ENCODE measurements at places on chromosomes 7 and 10. TPM values are rescaled to one million over a fixed set of nuclear protein-coding genes. Genes with fewer than 3 reads are reported as not detected.

DNA sequence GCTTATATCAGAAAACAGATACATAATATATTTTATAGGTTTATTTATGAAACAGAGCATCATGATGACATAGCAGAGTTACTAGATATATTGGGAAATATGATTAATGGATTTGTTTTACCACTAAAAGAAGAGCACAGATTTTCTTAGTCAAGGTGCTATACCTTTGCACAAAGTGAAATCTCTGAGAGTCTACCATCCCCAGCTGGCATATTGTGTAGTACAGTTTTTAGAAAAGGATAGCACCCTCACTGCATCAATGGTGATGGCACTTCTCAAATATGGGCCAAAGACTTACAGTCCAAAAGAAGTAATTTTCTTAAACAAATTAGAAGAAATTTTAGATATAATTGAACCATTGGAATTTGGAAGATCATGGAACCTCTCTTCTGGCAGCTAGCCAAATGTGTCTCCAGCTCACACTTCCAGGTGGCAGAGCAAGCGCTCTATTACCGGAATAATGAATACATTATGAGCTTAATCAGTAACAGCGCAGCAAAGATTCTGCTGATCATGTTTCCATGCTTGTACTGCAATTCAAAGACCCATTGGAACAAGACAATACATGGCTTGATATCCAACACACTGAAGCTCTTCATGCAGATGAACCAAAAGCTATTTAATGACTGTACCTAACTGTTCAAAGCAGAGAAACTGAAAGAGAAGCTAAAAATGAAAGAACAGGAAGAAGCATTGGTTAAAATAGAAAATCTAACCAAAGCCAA is 21.9 kb upstream of the CREB3L2 start:
- DNase-seq: no peak
- no peaks in the 10 kb centered on the region for H3K36me3 ChIP-seq
- no peaks in the 10 kb centered on the region for H3K27me3 ChIP-seq
- H3K4me1 ChIP-seq: no peaks in the 10 kb centered on the region
- no peak overlapping the region for H3K27ac ChIP-seq
- no peak overlapping the region for H3K4me3 ChIP-seq

GRCh38 chr10:103854686-103855391 is 537 bp downstream of the SH3PXD2A start:
- no peaks in the 10 kb centered on the region for H3K36me3 ChIP-seq
- peak overlapping the region; percentile 55 for H3K27ac ChIP-seq
- H3K27me3 ChIP-seq: no peaks in the 10 kb centered on the region
- peak; percentile 65 for DNase-seq

DNA sequence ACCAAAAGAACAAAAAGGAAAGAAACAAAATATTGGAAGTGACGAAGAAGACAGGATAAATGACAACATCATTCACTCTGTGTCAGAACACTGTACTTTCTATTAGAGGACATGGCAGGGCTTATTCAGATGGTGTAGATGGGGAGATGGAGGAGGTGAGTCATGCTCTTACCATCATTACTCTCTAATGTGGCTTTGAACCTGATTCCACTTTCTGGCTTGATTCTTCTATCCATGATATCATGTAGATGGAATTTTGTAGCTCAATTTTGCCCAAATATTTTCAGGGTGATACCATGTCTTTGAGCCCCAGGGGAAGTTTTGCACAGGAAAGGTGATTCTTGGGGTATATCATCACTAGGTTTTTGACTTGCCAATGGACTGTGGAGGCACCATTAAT is 91.7 kb downstream of the CFAP58 start:
- H3K4me3 ChIP-seq: no peak overlapping the region
- no peaks in the 10 kb centered on the region for H3K36me3 ChIP-seq
- no peak overlapping the region for H3K27ac ChIP-seq
- H3K4me1 ChIP-seq: peaks cover 27% of the 10 kb centered on the region

GRCh38 chr10:72087392-72087968 is 871 bp downstream of the SPOCK2 start:
- H3K27me3 ChIP-seq: peaks cover 10% of the 10 kb centered on the region
- DNase-seq: peak; percentile 68
- H3K4me1 ChIP-seq: no peaks in the 10 kb centered on the region
- no peaks in the 10 kb centered on the region for H3K36me3 ChIP-seq

DNA sequence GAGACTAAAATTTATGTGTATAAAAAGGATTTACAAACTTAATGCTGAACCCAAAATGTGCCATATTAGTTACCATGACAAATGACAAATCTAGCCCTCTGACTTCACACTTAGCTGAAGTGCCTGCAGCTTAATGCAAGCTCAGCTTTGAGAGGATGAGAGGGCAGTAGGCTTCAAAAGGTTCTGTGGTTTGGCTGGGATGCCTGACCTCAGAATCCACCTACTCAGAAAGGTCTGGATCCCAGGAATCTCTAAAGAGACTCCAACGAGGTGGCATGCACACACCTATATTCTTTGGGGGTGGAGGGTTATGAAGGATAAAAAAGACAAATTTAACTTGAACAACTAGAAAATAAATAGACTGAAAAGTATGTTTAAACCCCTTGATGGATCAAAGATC is 213.4 kb downstream of the TAX1BP1 start:
- no peaks in the 10 kb centered on the region for H3K36me3 ChIP-seq
- H3K27ac ChIP-seq: no peak overlapping the region
- no peak for DNase-seq
- no peaks in the 10 kb centered on the region for H3K27me3 ChIP-seq
- no peaks in the 10 kb centered on the region for H3K4me1 ChIP-seq

- H3K27me3 ChIP-seq: no peaks in the 10 kb centered on the region
- H3K4me1 ChIP-seq: no peaks in the 10 kb centered on the region
- no peak overlapping the region for H3K4me3 ChIP-seq
- no peak for DNase-seq
- no peaks in the 10 kb centered on the region for H3K36me3 ChIP-seq
Observed at GRCh38 chr10:124181656-124182055, 88.3 kb upstream of the CHST15 start.

GRCh38 chr7:74223711-74224510 is 14.1 kb downstream of the LAT2 start:
- no peak for DNase-seq
- H3K4me3 ChIP-seq: no peak overlapping the region
- H3K27ac ChIP-seq: no peak overlapping the region
- no peaks in the 10 kb centered on the region for H3K4me1 ChIP-seq

- no peak overlapping the region for H3K27ac ChIP-seq
- H3K4me3 ChIP-seq: no peak overlapping the region
- no peaks in the 10 kb centered on the region for H3K36me3 ChIP-seq
- H3K27me3 ChIP-seq: peaks cover 7% of the 10 kb centered on the region
- peaks cover 4% of the 10 kb centered on the region for H3K4me1 ChIP-seq
Observed at GRCh38 chr10:69741671-69742355, 59.9 kb upstream of the COL13A1 start.

GRCh38 chr10:5136468-5137087 is 42.4 kb downstream of the AKR1C3 start:
- no peaks in the 10 kb centered on the region for H3K36me3 ChIP-seq
- DNase-seq: no peak
- H3K4me1 ChIP-seq: no peaks in the 10 kb centered on the region
- no peak overlapping the region for H3K4me3 ChIP-seq

DNA sequence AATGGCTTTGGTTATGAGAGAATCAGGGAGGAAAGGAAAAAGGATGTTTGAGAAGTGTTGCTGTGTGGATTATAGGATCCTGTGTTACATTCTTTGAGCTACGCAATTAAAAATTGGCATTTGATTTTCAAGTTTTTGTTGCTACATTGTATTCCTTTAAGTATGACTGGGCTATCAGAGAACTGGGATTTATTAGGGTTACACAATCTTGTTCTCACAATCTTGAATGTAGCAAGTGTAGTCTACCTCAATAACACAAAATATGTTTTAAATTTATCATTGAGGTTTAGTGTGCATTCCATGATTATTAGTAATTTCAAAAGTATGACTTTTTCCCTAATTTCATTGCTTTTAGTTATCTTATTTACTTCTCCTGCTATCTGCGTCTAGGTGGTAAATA is 113.9 kb downstream of the CACNB2 start:
- DNase-seq: no peak
- no peaks in the 10 kb centered on the region for H3K4me1 ChIP-seq
- no peaks in the 10 kb centered on the region for H3K27me3 ChIP-seq
- H3K36me3 ChIP-seq: no peaks in the 10 kb centered on the region
- H3K27ac ChIP-seq: no peak overlapping the region

DNA sequence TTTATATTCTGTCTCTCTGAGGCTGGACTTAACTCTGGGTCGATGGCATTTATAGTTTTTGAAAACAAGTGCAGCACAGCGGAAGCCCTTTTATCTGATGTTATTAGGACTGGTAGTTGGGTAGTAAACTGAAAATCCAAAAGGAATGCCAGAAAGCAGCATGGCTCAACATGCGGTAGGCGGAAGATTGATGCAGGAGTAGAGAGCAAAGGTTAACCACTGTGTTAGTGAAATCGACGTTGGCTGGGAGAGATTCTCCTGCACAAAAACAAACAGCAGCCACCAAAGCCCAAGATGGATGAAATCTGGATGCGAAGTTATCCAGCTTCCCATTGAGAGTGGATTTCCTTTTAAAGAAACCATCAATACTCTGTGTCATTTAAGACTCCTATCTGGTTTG is 54.5 kb upstream of the EMX2 start:
- H3K36me3 ChIP-seq: no peaks in the 10 kb centered on the region
- no peaks in the 10 kb centered on the region for H3K4me1 ChIP-seq
- no peak overlapping the region for H3K27ac ChIP-seq
- no peaks in the 10 kb centered on the region for H3K27me3 ChIP-seq
- no peak overlapping the region for H3K4me3 ChIP-seq

DNA sequence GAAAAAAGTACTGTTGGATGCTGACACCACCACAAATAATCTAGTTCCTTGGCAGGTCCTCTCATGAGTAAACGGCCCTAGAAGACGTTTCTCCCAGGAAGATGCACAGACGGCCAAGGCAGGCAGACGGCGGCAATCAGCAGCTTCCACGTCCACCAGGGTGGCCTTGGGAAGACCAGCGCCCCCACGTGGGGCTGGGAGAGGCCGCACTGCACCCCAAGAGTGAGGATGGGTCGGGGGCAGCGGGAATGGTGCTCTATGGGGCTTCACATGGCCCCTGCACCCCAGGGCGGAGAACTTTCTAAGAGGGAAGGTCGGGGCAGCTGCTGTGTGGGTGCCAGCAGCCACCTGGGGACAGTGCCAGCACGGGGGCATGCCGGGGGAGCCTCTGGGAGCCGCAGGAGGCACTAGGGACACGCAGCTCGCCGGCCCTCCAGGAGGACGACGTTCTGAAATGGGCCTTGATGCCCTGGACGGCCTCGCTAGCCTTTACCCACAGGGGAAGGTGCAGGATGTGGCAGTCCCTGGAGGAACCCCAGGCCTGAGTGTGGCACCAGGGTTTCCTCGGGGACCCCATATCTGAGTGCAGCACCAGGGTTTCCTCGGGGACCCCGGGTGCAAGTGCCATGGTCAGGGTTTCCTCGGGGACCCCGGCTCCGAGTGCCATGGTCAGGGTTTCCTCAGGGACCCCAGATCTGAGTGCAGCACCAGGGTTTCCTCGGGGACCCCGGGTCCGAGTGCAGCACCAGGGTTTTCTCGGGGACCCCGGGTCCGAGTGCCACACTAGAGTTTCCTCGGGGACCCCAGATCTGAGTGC is 539.9 kb downstream of the DNAJB6 start:
- no peaks in the 10 kb centered on the region for H3K36me3 ChIP-seq
- DNase-seq: no peak
- peaks cover 2% of the 10 kb centered on the region for H3K4me1 ChIP-seq
- no peak overlapping the region for H3K27ac ChIP-seq

DNA sequence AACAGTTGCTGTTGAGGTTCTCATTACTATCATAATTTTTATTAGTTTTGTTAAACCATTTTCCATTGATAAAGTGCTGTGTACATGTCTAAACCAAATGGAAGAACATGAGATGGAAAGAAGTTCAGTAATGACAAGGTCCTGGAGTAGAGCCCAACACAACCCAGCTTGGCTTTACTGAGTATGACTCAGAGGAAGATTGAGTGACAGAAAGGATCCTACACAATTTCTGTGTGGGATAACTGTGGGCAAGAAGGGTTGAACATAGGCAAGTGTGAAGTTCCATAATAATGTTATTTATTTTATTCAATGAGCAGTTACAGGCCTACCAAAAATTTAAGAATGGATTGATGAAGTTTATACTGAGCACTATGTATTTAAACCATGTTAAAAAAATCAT is 15.9 kb downstream of the PRKG1 start:
- H3K36me3 ChIP-seq: no peaks in the 10 kb centered on the region
- no peaks in the 10 kb centered on the region for H3K27me3 ChIP-seq
- H3K4me3 ChIP-seq: no peak overlapping the region
- H3K4me1 ChIP-seq: no peaks in the 10 kb centered on the region
- no peak overlapping the region for H3K27ac ChIP-seq
- DNase-seq: no peak

DNA sequence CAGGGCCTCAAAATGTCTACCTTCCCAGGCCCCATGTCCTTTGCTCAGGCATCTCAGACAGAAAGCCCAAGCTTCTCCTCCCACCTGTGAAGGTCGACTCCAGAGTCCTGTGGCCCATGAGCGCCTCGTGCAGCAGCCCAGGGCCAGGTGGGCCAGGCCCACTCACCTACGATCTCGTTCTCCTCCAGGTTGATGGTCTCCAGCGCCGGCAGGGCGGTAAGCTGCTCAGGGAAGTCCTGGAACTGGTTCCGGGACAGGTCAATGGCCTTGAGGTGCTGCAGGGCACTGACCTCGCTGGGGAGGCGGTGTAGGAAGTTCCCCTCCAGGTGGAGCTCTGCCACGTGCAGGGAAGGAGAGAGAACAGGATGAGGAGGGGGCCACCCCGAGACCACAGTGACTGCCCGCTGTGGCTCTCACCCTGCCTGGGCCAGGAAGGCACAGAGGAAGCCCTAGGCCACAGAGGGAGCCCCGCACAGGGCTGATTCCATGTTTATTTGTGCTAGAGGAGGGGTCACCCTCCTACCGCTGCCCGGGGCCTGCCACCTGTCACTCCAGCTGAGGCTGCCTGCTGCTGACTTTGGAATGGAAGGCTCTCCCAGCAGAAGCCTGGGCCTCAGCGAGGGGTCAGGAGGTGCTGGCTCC is 40.0 kb upstream of the NPFFR1 start:
- no peak for DNase-seq
- peaks cover 22% of the 10 kb centered on the region for H3K4me1 ChIP-seq
- H3K27me3 ChIP-seq: no peaks in the 10 kb centered on the region
- no peak overlapping the region for H3K27ac ChIP-seq
- H3K36me3 ChIP-seq: no peaks in the 10 kb centered on the region

Gene UPK3BL2
- polyA plus RNA-seq: 10.4 TPM

Gene CPN1
- not detected for polyA plus RNA-seq

Gene CALHM3
- not detected for polyA plus RNA-seq

Gene PILRA
- polyA plus RNA-seq: 0.99 TPM

Gene PAX4
- not detected for polyA plus RNA-seq

Gene HOXA1
- polyA plus RNA-seq: not detected
